NCI-H1436 (cell line): ENCODE measurements at places on chromosomes 7 and 10.

GRCh38 chr10:114087255-114087654 lies 43.6 kb downstream of the ADRB1 start:
- no peak for DNase-seq

GRCh38 chr10:36157486-36157885 lies 515.4 kb upstream of the FZD8 start:
- no peak for DNase-seq

- DNase-seq: no peak
Observed at GRCh38 chr7:72413886-72414285, 1.7 kb upstream of the CALN1 start.

GRCh38 chr7:24601600-24601999 lies 28.3 kb downstream of the PALS2 start:
- no peak for DNase-seq

GRCh38 chr10:79128923-79129305 lies 60.1 kb downstream of the ZMIZ1 start:
- DNase-seq: no peak

GRCh38 chr7:69728304-69728703 lies 130.0 kb downstream of the AUTS2 start:
- DNase-seq: no peak

DNA sequence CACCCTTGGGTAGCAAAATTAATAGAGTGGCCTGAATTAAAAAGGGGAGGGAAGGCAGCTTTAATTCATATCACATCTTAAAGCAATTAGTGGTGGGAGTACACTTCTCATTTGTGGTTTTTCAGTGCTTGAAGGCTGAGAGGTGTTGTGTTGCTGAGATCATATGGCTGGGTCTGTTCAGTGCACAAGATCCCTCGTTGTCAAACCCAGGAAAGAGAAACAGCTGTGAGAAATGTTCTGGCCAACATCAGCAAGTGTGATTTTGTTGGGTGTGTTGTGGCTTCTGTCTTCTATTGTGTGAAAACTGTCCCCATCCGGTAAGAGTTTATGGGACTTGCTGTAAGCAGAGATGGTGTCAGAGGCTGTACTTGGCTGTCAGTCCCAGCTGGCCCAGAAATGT lies 197.9 kb upstream of the BMPER start:
- DNase-seq: no peak

- DNase-seq: no peak
Observed at GRCh38 chr7:6423942-6424701, 23.6 kb downstream of the DAGLB start.

DNA sequence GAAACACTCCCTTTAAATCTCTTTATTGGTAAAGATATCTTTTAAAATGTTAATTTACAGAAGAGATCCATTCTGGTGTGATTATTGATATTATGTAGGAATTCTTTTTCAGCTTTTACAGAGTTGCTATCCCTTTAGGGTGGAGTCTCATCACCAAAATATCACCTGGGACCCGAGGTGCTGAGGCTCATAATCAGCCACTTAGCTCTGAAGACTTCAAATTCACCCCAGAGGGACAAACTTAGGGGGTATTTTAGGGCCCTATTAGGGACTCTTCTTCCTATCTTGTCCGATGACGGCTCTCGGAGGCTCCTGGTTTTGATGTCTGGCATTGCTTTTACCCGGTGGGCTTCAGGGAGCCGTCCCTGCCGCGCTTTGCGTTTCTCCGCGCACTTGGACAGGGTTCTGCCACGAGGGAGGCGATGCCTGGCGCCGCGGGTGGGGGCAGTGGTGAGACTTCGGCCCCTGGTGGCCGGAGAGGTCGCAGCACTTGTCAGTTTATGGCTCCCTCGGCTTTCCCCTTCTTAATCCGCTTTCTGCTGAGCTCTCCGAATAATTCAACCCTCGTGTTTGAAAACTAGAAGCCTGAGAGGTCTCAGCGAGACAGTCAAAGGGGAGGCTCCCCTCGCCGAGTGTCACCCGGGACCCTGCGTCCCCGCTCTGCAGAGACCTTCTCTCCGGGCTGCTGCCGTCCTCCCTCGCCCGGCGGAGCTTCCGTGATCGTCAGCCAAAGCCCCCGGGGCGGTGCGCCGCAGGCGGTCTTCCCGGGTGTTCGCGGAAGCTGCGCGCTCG lies 27.8 kb downstream of the RBM20 start:
- DNase-seq: peak; percentile 27

- DNase-seq: no peak
Observed at GRCh38 chr10:78768876-78769275, 299.9 kb upstream of the ZMIZ1 start.

GRCh38 chr7:8152489-8153192 lies 109.3 kb downstream of the ICA1 start:
- no peak for DNase-seq

GRCh38 chr10:11908536-11908935 lies 85.4 kb downstream of the PROSER2 start:
- no peak for DNase-seq

- DNase-seq: no peak
Observed at GRCh38 chr7:18555968-18556367, 60.4 kb downstream of the HDAC9 start.

GRCh38 chr7:749140-749551 lies 22.1 kb upstream of the PRKAR1B start:
- no peak for DNase-seq

- DNase-seq: no peak
Observed at GRCh38 chr10:30993155-30993554, 38.5 kb downstream of the ZNF438 start.

- no peak for DNase-seq
Observed at GRCh38 chr10:99595236-99595635, 25.0 kb downstream of the SLC25A28 start.

GRCh38 chr10:106708506-106708905 lies 456.0 kb downstream of the SORCS1 start:
- no peak for DNase-seq
